ENCODE measurements at places on chromosomes 2 and 18. TPM values are rescaled to one million over a fixed set of nuclear protein-coding genes. Genes with fewer than 3 reads are reported as not detected.

DNA sequence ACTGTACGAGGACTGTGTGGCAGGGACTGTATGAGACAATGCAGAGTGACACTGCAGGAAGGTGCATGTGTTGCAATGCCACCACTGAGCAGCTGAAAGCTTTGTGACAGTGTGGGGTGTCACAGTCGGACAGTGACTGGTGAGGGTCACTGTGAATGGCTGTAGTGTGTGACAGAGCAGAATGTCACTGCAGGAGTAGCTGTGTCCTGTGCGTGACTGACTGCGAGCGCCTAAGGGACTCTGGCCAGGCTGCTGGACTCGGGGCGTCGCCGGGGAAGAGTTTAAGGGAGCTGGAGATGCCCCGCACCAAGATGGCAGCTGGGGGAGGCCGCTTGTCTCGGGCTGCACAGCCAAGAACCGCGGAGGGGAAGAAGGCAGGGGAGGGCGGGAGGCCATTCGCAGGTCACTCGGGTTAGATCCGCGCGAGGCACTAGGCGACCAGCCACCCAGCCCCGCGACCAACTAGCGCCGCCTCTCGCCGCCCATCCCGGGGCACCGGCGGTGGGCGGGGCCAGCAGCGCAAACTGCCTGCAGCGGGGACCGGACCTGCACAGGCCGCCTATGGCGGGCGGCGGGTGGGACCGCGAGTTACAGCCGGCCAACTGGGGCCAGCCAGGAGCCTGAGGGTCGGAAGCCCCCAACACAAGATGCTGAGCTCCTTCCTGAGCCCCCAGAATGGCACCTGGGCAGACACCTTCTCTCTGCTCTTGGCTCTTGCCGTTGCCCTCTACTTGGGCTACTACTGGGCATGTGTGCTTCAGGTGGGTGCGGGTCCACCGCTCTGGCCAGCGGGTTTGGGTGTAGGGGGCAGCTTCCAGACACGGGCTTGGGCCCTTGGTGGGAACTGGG, at the start of gene ABHD1:
Gene ABHD1 (plus strand): TSS at position 514 of the 849 bp plus-strand sequence. CDS start 134 bp downstream, at position 648.
- H3K4me1 ChIP-seq = peaks cover 3% of the 10 kb centered on the region
- peaks cover 33% of the 10 kb centered on the region for H3K27me3 ChIP-seq
- H3K27ac ChIP-seq = no peak within 1 kb of the TSS
- H3K36me3 ChIP-seq = no peaks in the 10 kb centered on the region
- peak; percentile 95 for DNase-seq

DNA sequence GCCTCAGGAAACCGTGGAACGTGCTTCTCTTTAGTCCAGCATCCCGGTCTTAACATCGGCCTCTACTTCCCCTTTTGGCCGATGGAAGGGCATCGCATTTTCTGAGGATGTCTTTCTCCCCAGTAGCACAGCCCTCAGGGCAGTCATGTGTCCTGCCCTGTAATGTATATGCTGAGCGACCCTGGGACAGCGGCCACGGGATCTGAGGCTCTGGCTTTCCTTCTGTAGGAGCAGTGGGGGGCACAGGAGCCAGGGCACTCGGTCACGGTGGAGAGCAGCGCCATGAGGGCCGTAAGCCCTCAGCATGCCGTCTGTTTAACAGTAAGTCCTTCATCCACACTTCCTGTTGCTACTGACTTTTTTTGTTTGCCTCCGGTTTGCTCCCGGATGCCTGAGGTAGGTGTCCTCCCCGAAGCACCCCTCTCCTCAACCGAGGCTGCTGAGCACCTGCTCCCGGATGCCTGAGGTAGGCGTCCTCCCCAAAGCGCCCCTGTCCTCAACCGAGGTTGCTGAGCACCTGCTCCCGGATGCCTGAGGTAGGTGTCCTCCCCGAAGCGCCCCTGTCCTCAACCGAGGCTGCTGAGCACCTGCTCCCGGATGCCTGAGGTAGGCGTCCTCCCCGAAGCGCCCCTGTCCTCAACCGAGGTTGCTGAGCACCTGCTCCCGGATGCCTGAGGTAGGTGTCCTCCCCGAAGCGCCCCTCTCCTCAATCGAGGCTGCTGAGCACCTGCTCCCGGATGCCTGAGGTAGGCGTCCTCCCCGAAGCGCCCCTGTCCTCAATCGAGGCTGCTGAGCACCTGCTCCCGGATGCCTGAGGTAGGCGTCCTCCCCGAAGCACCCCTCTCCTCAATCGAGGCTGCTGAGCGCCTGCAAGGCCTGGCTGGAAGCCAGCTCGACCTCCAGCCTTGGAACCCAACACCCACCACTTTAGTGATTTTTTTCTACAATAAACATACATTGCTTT, 169.3 kb downstream of the HDAC4 start:
- H3K4me3 ChIP-seq = no peak overlapping the region
- H3K4me1 ChIP-seq = peaks cover 9% of the 10 kb centered on the region
- H3K27me3 ChIP-seq = no peaks in the 10 kb centered on the region
- no peak overlapping the region for H3K27ac ChIP-seq
- no peak for DNase-seq
- peaks cover 2% of the 10 kb centered on the region for H3K36me3 ChIP-seq

DNA sequence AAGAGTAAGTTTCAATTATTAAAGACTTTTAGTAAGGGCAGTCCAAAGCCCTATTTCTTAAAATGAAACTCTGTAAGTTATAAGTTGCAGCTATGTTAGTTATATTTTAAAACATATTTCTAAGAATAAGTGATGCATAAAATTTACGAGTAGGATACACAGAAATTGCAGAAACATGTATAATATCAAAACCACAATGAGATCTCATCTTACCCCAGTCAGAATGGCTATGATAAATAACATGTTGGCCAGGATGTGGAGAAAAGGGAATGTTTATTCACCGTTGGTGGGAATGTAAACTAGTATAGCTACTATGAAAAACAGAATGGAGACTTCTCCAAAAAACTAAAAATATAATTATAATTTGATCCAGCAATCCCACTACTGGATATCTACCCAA, 201.2 kb downstream of the CBLN2 start:
- no peak overlapping the region for H3K27ac ChIP-seq
- no peak for DNase-seq
- H3K36me3 ChIP-seq = no peaks in the 10 kb centered on the region
- H3K27me3 ChIP-seq = no peaks in the 10 kb centered on the region
- H3K4me1 ChIP-seq = no peaks in the 10 kb centered on the region
- H3K4me3 ChIP-seq = no peak overlapping the region

DNA sequence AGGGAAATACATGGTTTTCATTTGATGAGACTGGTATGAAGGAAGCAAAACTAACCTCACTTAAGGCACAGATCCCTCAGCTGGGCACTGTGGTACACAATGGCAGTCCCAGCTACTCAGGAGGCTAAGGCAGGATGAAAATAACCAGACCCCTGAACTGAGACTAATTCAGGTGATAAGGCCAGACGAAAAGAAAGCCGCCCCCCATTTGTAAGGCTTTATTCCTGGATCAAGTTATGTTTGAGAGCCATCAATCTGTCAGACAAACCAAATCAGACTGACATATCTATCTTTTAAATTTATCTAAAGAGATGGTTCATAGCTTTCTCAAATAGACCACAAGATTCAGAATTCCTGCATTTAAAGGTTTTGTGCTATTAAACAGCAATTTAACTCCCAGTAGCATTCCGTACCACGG, 4.1 kb downstream of the SRSF7 start:
- no peaks in the 10 kb centered on the region for H3K27me3 ChIP-seq
- no peak overlapping the region for H3K27ac ChIP-seq
- no peak for DNase-seq
- no peak overlapping the region for H3K4me3 ChIP-seq
- peaks cover 73% of the 10 kb centered on the region for H3K36me3 ChIP-seq

Gene MYOM1
- total RNA-seq = 1.8 TPM

Gene REG3A
- total RNA-seq = not detected

Gene MC5R
- 0.36 TPM for total RNA-seq

Gene RTTN
- total RNA-seq = 11.2 TPM
